Purkinje cell (primary cell): ENCODE measurements at places on chromosomes 2 and 18. TPM values are rescaled to one million over a fixed set of nuclear protein-coding genes. Genes with fewer than 3 reads are reported as not detected.

The MOGAT1 gene
- not detected in 2 replicates for polyA plus RNA-seq

The GALR1 gene
- 0.32 TPM in 1 of 2 replicates, not detected in the other for polyA plus RNA-seq

The FBXO15 gene
- 9.5 and 25.9 TPM in 2 replicates for polyA plus RNA-seq

The ECEL1 gene
- polyA plus RNA-seq, result not detected in 2 replicates
